ENCODE measurements at places on chromosomes 3 and 15. TPM values are rescaled to one million over a fixed set of nuclear protein-coding genes. Genes with fewer than 3 reads are reported as not detected.
A peak's percentile ranks its signal among the peaks of the same experiment; 100 is the strongest.

- no peak for DNase-seq
Observed at GRCh38 chr3:35422836-35423601, 216.3 kb upstream of the ARPP21 start.

DNA sequence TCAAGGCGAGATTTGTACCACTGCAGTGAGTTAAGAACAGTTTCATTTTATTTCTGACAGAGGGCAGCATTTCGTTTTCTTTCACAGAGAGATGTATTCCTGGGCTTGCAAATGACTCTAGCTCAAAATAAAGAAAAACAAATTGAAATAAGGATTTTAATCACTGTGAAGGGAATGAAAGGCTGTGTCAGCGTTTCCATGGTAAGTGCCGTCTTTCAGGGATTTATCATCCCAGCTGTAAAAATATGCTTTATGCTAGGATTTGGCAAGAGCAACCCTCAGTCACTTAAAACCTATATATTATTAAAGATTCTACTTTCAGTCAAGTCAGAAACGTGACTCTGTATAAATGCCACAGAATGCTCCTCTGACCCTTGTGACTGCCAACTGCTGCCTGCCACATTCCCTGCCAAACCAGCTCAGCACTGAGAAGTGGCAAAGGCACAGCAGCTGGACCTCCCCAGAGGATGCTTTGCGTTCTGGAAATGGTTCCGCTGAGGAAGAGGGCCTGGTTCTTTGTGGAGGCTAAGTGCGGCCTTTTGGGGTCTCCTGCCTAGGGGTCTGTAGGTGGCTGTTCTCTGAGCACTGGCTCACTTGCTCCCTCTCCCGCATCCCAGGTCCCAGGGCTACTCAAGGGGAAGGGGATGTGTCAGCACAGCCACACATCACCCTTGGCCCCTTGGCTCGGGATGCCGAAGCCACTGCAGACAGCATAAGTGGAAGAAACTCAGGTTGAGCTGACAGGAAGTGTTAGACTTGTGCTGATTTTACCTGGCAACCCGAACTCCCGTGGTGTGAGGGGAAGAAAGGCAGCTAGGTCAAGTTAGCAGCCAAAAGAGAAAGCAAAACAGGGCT, 56.6 kb upstream of the POMGNT2 start:
- DNase-seq = peak; percentile 34

- no peak for DNase-seq
Observed at GRCh38 chr3:97815149-97815917, 6.5 kb upstream of the CRYBG3 start.

Gene BFSP2
- not detected for total RNA-seq

GRCh38 chr3:20145874-20146273, 40.1 kb downstream of the SGO1 start:
- no peak for DNase-seq

DNA sequence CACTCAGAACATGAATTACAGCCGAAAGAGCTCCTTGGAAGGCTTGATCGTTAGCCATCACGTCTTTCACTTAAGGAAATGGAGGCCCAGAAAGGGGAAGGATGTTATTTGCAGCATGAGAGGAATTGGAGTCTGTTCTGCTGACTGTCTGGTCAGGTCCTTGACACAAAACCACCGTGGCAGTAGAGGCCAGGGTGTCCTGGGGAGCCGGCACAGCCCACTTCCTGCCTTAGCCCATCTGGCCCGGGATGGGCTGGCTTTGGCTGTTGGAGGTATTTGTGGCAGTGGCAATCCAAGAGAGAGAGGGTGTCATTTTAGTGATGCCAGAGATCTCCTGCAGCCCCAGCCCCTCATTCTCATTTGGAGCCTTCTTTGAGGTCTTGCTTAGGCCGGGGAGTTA, 37.4 kb downstream of the ST6GAL1 start:
- no peak for DNase-seq

Gene FGF7
- total RNA-seq = not detected
